Natural killer cell treated with Interleukin-12 subunit alpha and Interleukin-12 subunit beta and Interleukin-15 and Interleukin-18, amount 100 ng/mL, for 72 hours (primary cell): ENCODE measurements at places on chromosomes 13 and 19.

- no peak for DNase-seq
Observed at GRCh38 chr13:34698945-34699344, 243.1 kb upstream of the NBEA start.

- no peak for DNase-seq
Observed at GRCh38 chr19:41265395-41266153, 1.4 kb downstream of the HNRNPUL1 start.

DNA sequence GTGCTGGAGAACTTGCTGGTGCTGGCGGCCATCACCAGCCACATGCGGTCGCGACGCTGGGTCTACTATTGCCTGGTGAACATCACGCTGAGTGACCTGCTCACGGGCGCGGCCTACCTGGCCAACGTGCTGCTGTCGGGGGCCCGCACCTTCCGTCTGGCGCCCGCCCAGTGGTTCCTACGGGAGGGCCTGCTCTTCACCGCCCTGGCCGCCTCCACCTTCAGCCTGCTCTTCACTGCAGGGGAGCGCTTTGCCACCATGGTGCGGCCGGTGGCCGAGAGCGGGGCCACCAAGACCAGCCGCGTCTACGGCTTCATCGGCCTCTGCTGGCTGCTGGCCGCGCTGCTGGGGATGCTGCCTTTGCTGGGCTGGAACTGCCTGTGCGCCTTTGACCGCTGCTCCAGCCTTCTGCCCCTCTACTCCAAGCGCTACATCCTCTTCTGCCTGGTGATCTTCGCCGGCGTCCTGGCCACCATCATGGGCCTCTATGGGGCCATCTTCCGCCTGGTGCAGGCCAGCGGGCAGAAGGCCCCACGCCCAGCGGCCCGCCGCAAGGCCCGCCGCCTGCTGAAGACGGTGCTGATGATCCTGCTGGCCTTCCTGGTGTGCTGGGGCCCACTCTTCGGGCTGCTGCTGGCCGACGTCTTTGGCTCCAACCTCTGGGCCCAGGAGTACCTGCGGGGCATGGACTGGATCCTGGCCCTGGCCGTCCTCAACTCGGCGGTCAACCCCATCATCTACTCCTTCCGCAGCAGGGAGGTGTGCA lies 587 bp downstream of the S1PR4 start:
- no peak for DNase-seq

DNA sequence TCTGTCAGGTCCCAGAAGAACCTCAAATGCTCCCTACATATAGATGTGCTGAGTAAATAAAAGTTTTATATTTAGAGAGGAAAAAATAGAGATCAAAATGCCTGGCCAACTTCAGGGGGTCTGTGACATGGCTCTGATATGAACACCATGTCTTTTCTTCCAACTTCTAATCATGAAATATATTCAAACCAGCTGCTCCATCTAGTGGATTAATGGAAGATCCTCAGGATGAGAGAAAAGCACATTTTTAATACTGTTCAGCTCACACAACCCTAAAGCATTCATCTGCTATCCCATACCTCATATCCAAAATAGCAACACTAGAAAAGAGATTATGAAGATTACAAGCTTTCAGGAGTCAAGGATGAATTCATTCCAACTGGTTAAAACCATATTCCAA lies 56.0 kb upstream of the DOCK9 start:
- no peak for DNase-seq

DNA sequence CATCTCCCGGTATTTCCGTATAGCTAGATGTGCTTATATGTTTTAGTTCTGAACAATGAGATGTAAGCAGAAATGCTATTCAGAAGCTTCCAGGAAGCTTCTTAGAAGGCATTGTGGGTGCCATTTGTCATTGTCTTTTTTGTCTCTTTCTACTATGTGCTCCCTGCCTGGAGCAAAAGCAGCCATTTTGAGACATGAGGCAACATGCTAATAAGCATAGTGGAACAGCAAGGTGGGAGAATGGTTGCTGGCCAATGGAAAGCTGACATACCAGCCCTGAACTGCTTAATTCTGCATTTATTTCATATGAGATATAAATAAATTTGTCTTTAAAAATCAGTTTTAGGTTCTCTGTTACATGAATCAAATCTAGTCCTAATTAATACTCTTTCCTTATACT lies 299.7 kb downstream of the LMO7 start:
- no peak for DNase-seq

GRCh38 chr13:33110713-33111413 lies 94.6 kb downstream of the KL start:
- DNase-seq = no peak

DNA sequence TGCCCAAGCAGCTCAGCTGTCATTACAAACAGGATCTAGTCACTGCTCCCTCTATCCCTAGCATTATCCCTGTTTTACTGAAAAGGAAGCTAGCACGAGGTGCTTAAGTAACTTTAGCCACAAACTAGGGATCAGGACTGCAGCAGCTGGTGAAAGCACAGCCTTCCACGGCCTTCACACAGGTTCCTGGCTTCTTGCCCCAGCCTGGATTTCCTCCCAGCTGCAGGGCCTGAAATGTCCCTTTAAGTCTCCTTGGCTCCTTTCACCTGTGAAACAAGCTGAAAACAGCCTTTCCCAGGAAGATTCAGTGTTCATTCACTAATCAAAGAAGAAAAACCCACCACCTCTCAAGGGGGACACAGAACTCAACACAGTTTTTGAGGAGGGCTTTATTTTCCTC lies 754.5 kb downstream of the DIAPH3 start:
- DNase-seq = no peak

DNA sequence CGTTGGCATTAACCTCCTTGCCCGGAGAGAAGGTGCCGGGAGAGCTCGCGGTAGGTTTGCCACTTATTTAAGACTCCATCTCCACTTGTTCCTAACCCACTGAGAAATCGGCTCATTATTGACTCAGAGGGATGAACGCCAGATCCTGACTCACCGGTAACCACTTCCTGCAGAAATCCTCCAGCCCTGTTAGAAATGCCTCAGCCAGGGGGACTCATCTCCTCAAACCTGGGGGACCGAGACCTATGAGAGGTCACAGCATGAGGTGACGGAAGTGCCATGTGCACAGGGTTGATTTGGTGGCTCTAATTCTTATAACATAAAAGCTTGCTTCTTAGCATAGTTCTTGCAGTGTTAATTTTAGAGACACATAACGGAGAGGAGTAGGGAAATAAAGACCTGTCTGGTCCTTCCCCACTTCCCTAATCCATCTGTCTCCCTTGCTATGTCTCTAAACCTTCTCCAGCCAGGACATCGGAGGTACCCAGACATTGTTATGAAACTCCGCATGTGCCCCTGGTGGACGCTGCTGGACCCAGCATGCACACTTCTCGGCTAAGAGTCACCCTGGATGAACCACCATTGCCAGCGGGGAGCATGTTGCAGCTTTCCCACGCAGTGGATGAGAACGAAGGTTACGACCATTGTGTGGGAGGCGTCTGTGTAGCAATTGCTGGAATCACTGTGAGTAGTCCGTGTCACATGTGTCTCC lies 158.9 kb downstream of the EFNB2 start:
- DNase-seq = no peak

DNA sequence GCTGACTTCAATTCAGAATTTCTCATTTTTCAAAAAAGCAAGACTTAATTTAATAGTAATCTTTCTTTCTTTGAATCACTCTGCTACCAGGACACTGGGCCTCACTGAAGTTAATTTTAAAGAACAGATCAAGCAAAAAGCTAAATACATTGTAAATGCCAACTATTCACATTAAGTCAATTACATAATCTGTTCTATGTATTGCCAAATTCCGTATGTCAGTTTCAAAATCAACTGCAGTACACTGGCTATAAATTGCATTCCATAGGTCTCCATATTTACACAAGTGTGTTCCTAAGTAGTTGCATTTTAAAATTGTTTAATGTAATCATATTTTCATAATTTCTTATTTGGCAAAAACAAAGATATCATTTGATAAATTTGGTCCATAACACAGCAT lies 10.1 kb downstream of the FOXO1 start:
- no peak for DNase-seq

- DNase-seq = no peak
Observed at GRCh38 chr19:5355076-5355475, 14.5 kb upstream of the PTPRS start.

DNA sequence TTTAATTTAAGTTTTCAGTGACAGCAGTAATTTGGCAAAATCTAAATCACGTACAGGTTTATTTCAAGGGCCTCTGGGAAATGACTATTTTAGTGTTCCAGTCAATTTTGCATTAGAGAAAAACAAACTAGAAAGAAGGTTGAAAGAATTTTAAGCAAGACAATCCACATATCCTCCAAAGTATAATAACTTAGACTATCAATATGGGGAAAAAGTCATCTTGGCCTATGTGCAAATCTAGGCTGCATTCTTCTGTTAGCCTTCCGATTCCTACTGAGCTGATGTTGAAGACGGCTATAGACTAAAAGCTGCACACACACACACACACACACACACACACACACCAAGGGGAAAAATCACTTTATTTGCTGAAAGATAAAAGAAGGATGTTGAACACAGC lies 81.3 kb downstream of the SLITRK6 start:
- DNase-seq = no peak

- DNase-seq = no peak
Observed at GRCh38 chr13:106520251-106521054, 15.0 kb downstream of the EFNB2 start.

DNA sequence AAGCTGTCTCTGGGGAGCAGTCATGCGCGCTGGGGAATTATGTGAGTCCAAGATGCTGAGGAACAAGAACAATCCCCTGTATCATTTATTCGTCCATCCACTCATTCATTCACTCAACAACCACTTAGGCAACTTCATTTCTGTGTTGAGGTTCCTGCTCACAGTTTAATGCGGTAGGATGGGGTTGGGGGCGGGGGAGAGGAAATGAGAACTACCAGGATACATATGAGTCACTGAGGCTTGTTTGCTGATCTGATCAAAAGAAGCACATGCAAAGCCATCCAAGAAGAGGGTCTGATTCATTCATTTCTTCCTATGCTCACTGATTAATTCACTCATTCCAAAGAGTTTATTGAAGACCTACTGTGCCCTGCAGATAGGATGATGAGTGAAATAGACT lies 20.9 kb downstream of the ZNF536 start:
- no peak for DNase-seq

DNA sequence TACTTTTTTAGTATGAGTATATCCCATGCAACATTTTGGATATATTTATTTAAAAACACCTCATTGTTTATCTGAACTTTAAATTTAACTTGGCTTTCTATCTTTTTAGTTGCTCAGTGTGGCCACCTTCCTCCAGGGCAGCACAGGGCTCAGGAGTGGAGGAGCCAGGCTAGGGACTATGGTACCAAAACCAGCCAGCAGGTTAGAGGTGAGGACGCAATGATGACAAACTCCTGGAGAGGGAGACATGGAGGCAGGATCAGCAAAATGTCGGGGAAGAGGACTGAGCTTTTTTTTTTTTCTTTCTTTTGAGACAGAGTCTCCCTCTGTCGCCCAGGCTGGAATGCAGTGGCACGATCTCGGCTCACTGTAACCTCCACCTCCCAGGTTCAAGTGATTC lies 29.6 kb upstream of the CALM3 start:
- DNase-seq = no peak

- DNase-seq = no peak
Observed at GRCh38 chr13:71474936-71475335, 392.1 kb downstream of the DACH1 start.

DNA sequence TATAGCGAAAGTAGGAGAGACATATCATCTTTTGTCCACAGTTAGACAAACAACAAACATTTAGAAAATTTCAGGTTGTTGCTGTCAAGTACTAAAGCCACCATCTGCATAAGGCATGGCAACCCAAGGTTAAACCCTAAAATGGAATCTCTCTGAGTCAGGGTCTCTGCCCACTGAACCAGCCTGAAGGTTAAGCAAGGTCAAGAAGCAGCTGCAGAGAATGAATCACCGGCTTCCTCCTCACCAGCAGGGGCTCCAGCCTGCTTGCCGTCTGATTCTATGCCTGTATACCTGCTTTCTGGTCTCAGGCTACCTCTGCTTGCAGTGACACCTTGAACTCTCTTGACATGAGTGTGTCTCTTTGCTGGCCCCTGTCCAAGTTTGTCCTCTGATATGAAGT lies 726.2 kb upstream of the SGCG start:
- no peak for DNase-seq

GRCh38 chr13:50476577-50477285 lies 366.8 kb downstream of the DLEU7 start:
- no peak for DNase-seq

- no peak for DNase-seq
Observed at GRCh38 chr19:4380254-4380727, 20.1 kb downstream of the SH3GL1 start.

GRCh38 chr13:26011996-26012821 lies 39.6 kb downstream of the SHISA2 start:
- DNase-seq = peak; percentile 63

- no peak for DNase-seq
Observed at GRCh38 chr13:52744842-52745375, 5.3 kb upstream of the CNMD start.

DNA sequence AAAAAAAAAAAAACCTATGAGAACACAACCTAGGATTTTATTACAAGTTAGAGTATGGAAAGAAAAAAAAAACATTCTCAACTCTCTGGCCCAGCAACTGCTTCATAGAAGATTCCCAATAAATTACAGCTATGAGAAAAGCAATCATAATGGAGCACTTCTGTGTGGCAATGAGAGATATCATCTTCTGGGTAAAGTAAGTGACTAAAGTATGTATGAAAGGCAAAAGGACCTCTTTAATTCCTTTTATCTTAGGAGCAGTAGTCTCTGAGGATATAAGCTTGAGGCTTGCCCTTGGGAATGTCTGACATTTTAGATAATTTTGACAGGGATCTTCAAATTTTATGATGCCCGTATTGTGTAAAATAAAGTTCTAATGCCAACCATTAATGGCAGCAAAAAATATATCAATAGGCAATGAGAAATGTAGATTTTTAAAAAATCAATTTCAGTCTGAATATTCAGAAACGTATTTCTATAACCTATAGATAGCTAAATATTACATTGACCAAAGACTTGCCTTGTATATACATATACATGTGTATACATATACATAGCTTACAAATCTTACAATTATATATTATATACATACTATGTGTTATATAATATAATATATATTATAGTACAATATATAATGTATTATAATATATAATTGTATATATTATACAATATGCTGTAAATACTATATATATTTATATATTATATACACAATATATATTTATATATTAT lies 823.9 kb upstream of the SLITRK1 start:
- no peak for DNase-seq

- no peak for DNase-seq
Observed at GRCh38 chr19:19782783-19783182, 38.8 kb downstream of the ZNF506 start.

- no peak for DNase-seq
Observed at GRCh38 chr13:111389621-111390521, 69.4 kb downstream of the TEX29 start.

- DNase-seq = no peak
Observed at GRCh38 chr19:38880076-38880881, 2.2 kb upstream of the RINL start.

- no peak for DNase-seq
Observed at GRCh38 chr19:3737487-3738205, 23.8 kb downstream of the APBA3 start.

DNA sequence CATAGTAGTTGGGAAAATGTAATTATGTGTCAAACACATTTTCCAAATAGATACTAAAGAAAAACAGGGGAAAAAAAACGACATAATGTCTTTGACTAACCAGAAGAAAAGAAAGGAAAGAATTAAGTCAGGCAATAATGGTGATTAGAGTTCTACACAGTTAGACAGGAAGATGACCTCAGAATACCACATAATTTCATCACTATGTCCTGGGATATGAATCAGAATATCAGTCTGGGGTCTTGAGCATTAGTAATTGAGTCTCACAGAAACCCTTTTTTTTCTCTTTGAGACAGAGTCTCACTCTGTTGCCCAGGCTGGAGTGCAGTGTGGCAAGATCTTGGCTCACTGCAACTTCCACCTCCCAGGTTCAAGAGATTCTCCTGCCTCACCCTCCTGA lies 503.4 kb downstream of the SLITRK1 start:
- no peak for DNase-seq
